ENCODE measurements at places on chromosomes 1 and 21. TPM values are rescaled to one million over a fixed set of nuclear protein-coding genes. Genes with fewer than 3 reads are reported as not detected.

Gene ITLN2
- total RNA-seq = not detected

Gene FCAMR
- total RNA-seq = not detected

Gene LINGO4
- 7.8 TPM for total RNA-seq

Gene GOLT1A
- total RNA-seq = not detected

Gene RNF187
- total RNA-seq = 33.5 TPM

Gene CAMSAP2
- 55.0 TPM for total RNA-seq

Gene PARP1
- total RNA-seq = 109 TPM

Gene DNAJC28
- 1.5 TPM for total RNA-seq

Gene SPRR2B
- total RNA-seq = not detected

Gene RNF186
- not detected for total RNA-seq

Gene NASP
- total RNA-seq = 28.7 TPM

Gene TNFRSF14
- 3.4 TPM for total RNA-seq

Gene DFFA
- 14.9 TPM for total RNA-seq

GRCh38 chr1:239764546-239764945 is 327.1 kb upstream of the FMN2 start:
- H3K4me3 ChIP-seq = no peak overlapping the region
- no peaks in the 10 kb centered on the region for H3K27me3 ChIP-seq
- no peak overlapping the region for H3K27ac ChIP-seq
- no peaks in the 10 kb centered on the region for H3K36me3 ChIP-seq
- DNase-seq = no peak
- H3K4me1 ChIP-seq = no peaks in the 10 kb centered on the region

- peaks cover 55% of the 10 kb centered on the region for H3K4me1 ChIP-seq
- no peak for DNase-seq
- H3K36me3 ChIP-seq = peaks cover 47% of the 10 kb centered on the region
- H3K4me3 ChIP-seq = peak overlapping the region; percentile 76
- peak overlapping the region; percentile 80 for H3K27ac ChIP-seq
Observed at GRCh38 chr1:28507646-28508434, 2.0 kb downstream of the RCC1 start.

DNA sequence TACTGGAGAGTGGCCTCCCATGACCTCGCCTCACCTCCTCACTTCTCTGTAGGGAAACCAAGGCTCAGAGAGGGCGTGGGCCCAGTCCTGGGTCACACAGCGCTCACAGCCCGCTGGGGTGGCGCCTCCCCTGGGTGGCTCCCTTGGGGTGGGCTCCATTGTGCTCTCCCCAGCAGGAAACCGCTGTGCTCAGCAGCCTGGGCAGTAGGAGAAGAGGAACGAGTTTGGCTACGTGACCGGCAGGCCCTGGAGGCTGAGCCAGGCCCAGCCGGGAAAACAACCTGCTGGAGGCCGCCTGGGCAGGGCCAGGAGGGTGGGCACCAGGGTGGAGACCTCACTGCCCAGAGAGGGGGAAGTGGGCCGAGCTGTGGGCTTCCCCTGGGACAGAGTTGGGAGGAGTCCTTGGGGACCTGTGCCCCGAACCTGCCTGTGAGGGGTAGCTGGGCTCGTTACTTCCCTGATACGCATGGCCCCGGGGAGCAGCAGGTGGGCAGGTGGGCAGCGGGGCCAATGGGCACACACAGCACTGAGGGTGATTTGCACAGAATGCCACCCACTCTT is 15.0 kb upstream of the FAM131C start:
- no peaks in the 10 kb centered on the region for H3K36me3 ChIP-seq

GRCh38 chr1:156155756-156156510 is 2.5 kb downstream of the SEMA4A start:
- H3K4me3 ChIP-seq = no peak overlapping the region
- H3K27me3 ChIP-seq = no peaks in the 10 kb centered on the region
- H3K36me3 ChIP-seq = no peaks in the 10 kb centered on the region
- peaks cover 10% of the 10 kb centered on the region for H3K4me1 ChIP-seq
- no peak overlapping the region for H3K27ac ChIP-seq
- no peak for DNase-seq

GRCh38 chr1:46464915-46465314 is 24.7 kb upstream of the DMBX1 start:
- no peak overlapping the region for H3K27ac ChIP-seq
- H3K36me3 ChIP-seq = no peaks in the 10 kb centered on the region
- no peak for DNase-seq
- no peak overlapping the region for H3K4me3 ChIP-seq
- H3K27me3 ChIP-seq = no peaks in the 10 kb centered on the region

- H3K4me1 ChIP-seq = no peaks in the 10 kb centered on the region
- no peaks in the 10 kb centered on the region for H3K36me3 ChIP-seq
- H3K4me3 ChIP-seq = no peak overlapping the region
Observed at GRCh38 chr1:226787071-226787470, 48.0 kb upstream of the ITPKB start.

GRCh38 chr1:156994277-156994676 is 51.3 kb downstream of the ARHGEF11 start:
- no peaks in the 10 kb centered on the region for H3K27me3 ChIP-seq
- no peak overlapping the region for H3K4me3 ChIP-seq
- no peak overlapping the region for H3K27ac ChIP-seq

DNA sequence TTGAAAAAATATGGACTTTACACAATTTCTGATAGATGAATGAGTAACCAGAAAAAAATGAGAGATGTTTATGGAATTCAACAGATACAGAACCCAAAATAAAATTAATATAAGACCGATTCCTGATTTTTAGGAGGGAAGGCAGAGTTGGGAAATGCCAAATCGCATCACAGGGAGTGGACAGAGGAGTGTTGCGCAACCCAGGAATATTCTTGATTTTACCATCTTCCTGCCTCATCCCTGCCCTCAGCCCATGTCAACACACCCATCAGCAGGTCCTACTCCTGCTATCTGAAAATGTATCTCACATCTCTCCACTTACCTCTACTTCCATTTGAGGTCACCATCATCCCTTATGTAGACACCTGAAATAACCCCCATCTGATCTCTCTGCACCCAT is 221.0 kb downstream of the DSCAM start:
- no peak overlapping the region for H3K4me3 ChIP-seq
- DNase-seq = no peak
- no peaks in the 10 kb centered on the region for H3K36me3 ChIP-seq
- H3K4me1 ChIP-seq = no peaks in the 10 kb centered on the region
- no peak overlapping the region for H3K27ac ChIP-seq

DNA sequence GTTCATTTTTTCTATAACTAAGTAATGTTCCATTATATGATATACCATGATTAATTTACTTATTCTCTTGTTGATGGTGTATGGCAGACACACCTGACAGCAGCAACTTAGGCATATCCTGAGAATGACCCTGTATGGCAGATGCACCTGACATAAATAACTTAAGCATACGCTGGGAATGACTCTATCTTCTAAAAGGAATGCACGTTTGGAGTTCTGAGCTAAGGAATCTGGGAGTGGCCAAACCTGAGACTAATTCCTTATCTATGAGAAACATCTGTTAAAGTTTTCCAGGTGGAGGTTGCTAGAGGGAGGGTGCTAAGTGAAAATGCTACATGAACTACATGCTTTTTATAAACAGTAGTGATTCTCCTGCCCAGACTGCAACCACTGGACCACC is 96.7 kb upstream of the RGS18 start:
- H3K4me3 ChIP-seq = no peak overlapping the region
- no peak for DNase-seq
- no peaks in the 10 kb centered on the region for H3K36me3 ChIP-seq
- H3K4me1 ChIP-seq = no peaks in the 10 kb centered on the region
- no peak overlapping the region for H3K27ac ChIP-seq

- DNase-seq = no peak
- no peaks in the 10 kb centered on the region for H3K27me3 ChIP-seq
- peaks cover 19% of the 10 kb centered on the region for H3K4me1 ChIP-seq
- no peaks in the 10 kb centered on the region for H3K36me3 ChIP-seq
- H3K4me3 ChIP-seq = peak within 1 kb of the TSS; percentile 87
Observed at GRCh38 chr1:86914601-86914997, at the start of gene HS2ST1. HS2ST1 (plus strand) TSS chr1:86914635.

- no peaks in the 10 kb centered on the region for H3K36me3 ChIP-seq
- H3K4me3 ChIP-seq = no peak overlapping the region
- no peak for DNase-seq
- H3K4me1 ChIP-seq = no peaks in the 10 kb centered on the region
- no peaks in the 10 kb centered on the region for H3K27me3 ChIP-seq
Observed at GRCh38 chr1:163174524-163175437, 27.9 kb downstream of the RGS5 start.

DNA sequence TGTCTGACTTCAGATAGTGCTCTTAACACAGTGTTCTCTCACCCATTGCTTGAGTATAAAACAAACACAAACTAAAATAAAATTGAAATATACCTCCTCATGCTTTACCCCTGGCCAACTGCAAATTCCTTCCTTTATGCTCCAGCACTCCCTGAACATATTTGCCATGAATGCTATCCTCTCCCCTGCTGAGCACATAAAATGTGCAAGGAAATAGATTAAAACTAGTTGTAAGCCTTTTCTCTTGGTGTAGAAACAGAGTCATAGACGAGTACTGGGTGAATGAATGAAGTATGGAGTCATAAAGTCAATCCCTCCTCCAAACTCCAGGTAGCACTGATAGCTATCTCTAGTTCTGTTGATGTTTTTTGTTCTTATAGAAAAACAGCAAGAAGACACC is 2.6 kb downstream of the GPR161 start:
- H3K27ac ChIP-seq = no peak overlapping the region
- peaks cover 16% of the 10 kb centered on the region for H3K27me3 ChIP-seq
- H3K4me1 ChIP-seq = peaks cover 7% of the 10 kb centered on the region
